ENCODE measurements at places on chromosomes 5 and 9.

- no peak for DNase-seq
These were observed 33.6 kb downstream of the LRRTM2 start for GRCh38 chr5:138841531-138841930.

- DNase-seq: no peak
These were observed 593.9 kb upstream of the GRAMD2B start for GRCh38 chr5:125829349-125829748.

GRCh38 chr5:102418531-102418930 lies 80.3 kb downstream of the SLCO6A1 start:
- no peak for DNase-seq

DNA sequence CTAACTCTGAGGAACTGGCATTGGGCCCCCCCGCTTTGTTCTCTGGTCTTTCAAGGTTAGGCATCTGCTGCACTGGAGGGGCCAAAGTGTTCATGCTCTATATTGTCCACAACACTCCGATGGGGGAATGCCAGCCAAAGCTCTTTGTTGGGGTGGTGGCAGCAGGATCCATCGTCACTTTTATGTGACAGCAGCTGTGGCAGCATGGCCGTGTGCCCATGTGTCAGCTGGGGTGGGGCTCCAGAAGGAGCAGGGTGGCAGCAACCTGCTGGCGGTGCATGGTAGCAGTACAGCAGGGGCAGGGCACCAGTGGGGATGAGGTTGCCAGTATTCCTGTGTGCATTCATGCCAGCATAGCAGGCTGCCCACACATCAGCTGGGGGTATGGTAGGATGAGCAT lies 28.2 kb downstream of the ITGA2 start:
- no peak for DNase-seq

DNA sequence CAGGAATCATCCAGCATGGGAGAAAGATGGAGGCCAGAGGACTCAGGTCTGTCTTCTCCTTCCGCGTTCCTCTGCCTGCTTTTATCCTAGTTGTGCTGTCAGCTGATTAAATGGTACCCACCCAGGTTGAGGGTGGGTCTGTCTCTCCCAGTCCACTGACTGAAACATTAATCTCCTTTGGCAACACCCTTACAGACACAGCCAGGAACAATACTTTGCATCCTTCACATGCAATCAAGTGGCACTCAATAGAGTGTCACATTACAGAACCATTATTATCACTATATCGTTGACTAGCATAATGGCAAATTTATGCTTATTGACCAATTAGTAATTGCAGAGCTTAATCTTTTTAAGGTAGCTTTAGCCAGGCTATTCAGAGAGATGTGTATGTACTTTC lies 64.8 kb downstream of the UNC13B start:
- no peak for DNase-seq

DNA sequence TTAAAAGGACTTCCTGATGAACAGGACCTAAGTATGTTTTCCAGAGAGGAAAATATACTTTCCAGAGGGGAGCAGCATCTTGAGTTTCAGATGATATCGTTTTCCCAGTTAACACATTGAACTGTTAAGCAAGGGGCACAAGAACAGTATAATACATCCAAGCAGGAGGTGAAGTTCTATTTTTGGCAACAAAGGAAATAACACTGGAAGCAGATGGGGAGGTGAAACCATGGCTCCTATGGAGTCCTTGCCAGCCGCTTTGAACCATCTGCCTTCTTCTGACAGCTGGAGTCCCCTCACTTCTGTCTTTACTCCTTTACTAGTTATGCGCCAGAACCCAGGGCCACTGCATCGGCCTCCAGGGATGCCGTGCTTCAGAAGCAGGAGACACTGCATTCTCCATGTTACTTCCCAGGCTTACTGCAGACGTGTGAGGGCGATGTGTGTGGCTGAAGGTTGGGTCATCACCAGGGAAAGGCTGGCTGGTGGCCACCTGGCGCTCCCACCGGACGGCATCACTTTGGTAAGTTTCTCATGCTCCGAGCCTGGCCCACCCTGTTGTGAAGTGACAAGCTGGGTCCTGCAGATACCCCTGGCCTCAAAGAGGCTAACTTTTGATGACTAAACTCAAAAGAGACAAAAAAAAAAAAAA lies 77.8 kb downstream of the TTLL11 start:
- DNase-seq: no peak

GRCh38 chr5:58317009-58317408 lies 142.9 kb downstream of the PLK2 start:
- DNase-seq: no peak

- DNase-seq: no peak
These were observed 432.9 kb downstream of the TLE4 start for GRCh38 chr9:80004714-80005113.

- no peak for DNase-seq
These were observed 38.2 kb downstream of the COL5A1 start for GRCh38 chr9:134679616-134680392.

- DNase-seq: no peak
These were observed 181.3 kb upstream of the ST8SIA4 start for GRCh38 chr5:101084353-101084752.

DNA sequence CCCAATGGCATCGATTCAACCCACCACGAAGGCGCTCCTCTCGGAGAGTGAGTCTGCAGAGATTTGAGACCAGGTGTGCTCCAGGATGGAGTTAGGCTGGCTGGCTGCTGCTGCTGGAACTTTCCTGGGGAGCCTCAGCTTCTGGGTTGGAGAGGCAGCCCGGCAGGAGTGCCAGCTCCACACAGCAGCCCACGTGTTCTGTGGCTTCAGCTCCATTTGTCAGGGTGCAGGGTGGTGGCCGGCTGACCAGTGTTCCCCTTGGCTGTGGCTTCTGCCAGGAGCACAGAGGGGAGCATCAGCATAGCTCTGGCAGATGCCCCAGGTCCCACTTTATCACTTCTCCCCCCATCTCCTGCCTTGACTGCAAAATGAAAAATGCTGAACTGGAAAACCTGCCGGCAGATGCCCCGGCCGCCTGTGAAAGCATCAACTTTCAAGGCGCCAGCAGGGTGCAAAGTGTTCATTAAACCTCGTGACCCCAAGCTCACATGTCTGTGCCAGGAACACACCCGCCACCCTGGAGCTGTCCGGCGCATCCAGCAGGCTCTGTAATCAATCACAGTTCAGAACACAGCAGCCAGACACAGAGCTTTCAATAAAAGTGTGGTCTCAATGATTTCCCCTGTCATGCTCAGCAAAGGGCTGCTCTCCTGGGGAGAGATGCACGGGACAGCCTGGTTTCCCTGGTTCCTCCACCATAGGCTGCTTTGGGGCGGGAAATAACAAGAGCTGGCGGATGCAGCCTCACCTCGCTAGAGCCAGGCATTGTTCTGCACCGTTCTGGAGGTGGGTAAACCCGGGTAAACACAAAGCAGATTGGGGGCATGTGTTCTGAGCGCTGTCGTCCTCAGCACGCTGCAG lies 53.2 kb downstream of the TRIP13 start:
- no peak for DNase-seq

GRCh38 chr9:34203275-34203991 lies 24.6 kb downstream of the UBAP1 start:
- no peak for DNase-seq

- DNase-seq: no peak
These were observed 533 bp downstream of the SREK1IP1 start for GRCh38 chr5:64767959-64768357.

- no peak for DNase-seq
These were observed 35.7 kb downstream of the DPYSL3 start for GRCh38 chr5:147474140-147474539.
